ENCODE measurements at places on chromosomes 12 and 14. TPM values are rescaled to one million over a fixed set of nuclear protein-coding genes. Genes with fewer than 3 reads are reported as not detected.

FOXM1 gene
- 0.62 TPM for total RNA-seq

DBX2 gene
- total RNA-seq: not detected

PTGER2 gene
- total RNA-seq: 3.2 TPM

CPM gene
- 0.47 TPM for total RNA-seq

GLIPR1L1 gene
- not detected for total RNA-seq

PLEKHG3 gene
- total RNA-seq: 0.55 TPM

CYP27B1 gene
- 1.6 TPM for total RNA-seq

GPR84 gene
- total RNA-seq: not detected

FSCB gene
- not detected for total RNA-seq

RNASE1 gene
- total RNA-seq: 10.3 TPM

MYH7 gene
- total RNA-seq: not detected

TMEM106C gene
- 35.9 TPM for total RNA-seq

PTPRO gene
- total RNA-seq: 4.4 TPM

CKAP4 gene
- 14.4 TPM for total RNA-seq

NGB gene
- total RNA-seq: not detected

SUSD6 gene
- 34.7 TPM for total RNA-seq
